DMS 273 treated with DMSO at 0.1 percent for 48 hours (cell line): ENCODE measurements at places on chromosomes 6 and 20.

GRCh38 chr20:1663917-1664316 is 6.3 kb upstream of the SIRPG start:
- no peak for DNase-seq

DNA sequence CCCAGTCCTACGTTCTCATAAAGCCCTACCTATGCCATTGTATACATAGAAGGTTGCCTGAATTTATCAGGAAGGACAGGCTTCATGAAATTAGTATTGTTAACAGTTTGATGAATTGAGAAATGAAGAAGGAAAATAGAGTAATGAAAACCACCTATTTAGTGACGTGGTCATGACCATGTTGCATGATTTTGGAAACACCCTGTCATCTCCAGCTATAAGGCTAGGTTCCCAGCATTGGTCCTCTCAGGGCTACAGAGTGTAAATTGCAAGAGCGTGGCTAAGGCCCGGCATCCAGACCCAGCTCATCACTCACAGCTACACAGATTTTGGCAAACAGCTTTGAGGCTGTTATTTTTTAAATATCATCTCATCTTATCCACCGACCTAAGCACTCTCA is 203.6 kb downstream of the MEI4 start:
- DNase-seq, result no peak

GRCh38 chr6:6678185-6678671 is 89.7 kb downstream of the LY86 start:
- no peak for DNase-seq

- no peak for DNase-seq
These were observed 9.2 kb upstream of the IL17F start for GRCh38 chr6:52253494-52253893.

GRCh38 chr20:56808732-56809131 is 179.6 kb downstream of the TFAP2C start:
- no peak for DNase-seq
